Heart left ventricle (tissue), 16 donors: ENCODE measurements at places on chromosomes 2 and 18. TPM values are rescaled to one million over a fixed set of nuclear protein-coding genes. Genes with fewer than 3 reads are reported as not detected.

Gene RTP5
- not detected for total RNA-seq

DNA sequence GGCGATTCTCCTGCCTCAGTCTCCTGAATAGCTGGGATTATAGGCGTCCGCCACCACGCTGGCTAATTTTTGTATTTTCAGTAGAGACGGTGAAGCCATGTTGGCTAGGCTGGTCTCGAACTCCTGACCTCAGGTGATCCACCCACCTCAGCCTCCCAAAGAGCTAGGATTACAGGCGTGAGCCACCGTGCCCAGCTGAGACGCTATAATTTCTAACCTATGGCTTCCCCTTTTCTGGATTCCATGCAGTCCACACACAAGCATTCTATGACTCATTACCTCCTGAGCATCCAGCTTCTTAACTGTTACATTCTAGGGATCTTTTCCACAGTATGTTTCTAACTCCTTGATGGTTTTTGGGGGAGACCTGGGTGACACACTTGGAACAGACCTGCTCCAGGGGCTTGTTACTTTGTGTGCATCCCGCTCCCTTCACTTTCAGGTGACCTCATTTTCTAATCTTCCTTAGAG lies 11.8 kb upstream of the KCMF1 start:
- H3K36me3 ChIP-seq: no peaks in the 10 kb centered on the region
- H3K4me3 ChIP-seq: no peak overlapping the region
- no peaks in the 10 kb centered on the region for H3K4me1 ChIP-seq
- no peak overlapping the region for H3K27ac ChIP-seq
- DNase-seq: no peak

- H3K4me3 ChIP-seq: no peak overlapping the region
- H3K36me3 ChIP-seq: no peaks in the 10 kb centered on the region
- no peak for DNase-seq
- no peaks in the 10 kb centered on the region for H3K27me3 ChIP-seq
- H3K27ac ChIP-seq: no peak overlapping the region
- H3K4me1 ChIP-seq: no peaks in the 10 kb centered on the region
These were observed 644.3 kb downstream of the IRS1 start for GRCh38 chr2:226155093-226155875.

DNA sequence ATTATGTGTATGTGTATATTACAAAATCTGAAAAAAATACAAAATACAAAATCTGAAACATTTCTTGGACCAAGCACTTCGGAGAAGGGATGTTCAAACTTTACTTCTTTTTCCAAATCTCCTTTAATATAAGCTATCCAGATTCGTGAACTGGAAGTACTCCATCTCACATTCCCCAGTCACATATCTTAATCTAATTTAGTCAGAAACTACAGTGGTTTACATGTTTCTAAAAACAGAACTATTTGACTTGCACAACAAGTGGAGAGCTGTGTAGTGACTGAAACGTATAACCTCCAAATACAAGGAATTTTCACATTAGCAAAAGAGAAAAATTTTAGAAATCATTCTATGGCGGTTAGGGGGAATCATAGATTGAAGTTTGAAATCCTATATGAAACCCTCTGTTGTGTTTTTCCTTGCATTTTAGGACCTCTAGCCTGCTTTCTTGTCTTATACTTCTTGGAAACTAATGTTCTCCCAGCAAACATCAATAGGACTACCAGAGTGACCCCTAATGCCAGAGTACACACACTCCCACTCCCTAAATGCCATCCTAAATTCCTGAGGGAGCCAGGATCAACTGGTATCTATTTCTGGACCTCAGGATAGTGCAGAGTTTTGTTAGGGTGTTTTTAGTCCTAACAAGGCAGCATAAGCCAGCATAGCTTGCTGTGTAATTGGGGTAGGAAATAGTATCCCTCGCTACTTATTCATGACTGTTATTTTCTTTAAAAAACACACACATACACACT lies 30.2 kb upstream of the ROCK1 start:
- H3K4me3 ChIP-seq: no peak overlapping the region
- peaks cover 4% of the 10 kb centered on the region for H3K4me1 ChIP-seq
- no peak overlapping the region for H3K27ac ChIP-seq
- DNase-seq: no peak
- no peaks in the 10 kb centered on the region for H3K27me3 ChIP-seq
